Inflammatory macrophage (primary cell): ENCODE measurements at places on chromosomes 11 and 22.

GRCh38 chr11:2012440-2012839 lies 14.8 kb upstream of the H19 start:
- no peak for DNase-seq

GRCh38 chr11:72704783-72705265 lies 30.6 kb upstream of the PDE2A start:
- no peak for DNase-seq

GRCh38 chr11:119640541-119640940 lies 88.5 kb downstream of the NECTIN1 start:
- DNase-seq = peak; percentile 25

GRCh38 chr11:73155102-73155501 lies 13.0 kb upstream of the FCHSD2 start:
- DNase-seq = no peak

DNA sequence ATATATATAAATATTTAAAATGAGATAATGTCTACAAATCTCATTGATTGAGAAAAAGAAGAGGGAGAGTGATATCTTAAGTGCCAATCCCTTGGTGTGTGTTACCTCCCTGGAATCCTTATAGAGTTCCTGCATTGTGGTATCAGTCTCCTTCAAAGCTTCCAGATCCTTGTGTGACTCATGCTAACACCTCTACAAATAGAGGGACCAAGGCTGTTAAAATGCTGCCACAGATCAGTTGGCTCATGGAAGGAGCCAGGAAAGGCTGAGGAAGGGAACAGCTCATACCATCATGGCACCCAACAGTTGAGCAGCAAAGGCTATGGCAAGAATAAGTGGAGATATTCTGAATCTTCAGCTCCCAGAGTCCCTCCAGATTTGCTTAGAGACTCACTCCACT lies 163.6 kb upstream of the ISX start:
- no peak for DNase-seq

GRCh38 chr11:66337103-66337899 lies 1.1 kb upstream of the RIN1 start:
- DNase-seq = no peak

DNA sequence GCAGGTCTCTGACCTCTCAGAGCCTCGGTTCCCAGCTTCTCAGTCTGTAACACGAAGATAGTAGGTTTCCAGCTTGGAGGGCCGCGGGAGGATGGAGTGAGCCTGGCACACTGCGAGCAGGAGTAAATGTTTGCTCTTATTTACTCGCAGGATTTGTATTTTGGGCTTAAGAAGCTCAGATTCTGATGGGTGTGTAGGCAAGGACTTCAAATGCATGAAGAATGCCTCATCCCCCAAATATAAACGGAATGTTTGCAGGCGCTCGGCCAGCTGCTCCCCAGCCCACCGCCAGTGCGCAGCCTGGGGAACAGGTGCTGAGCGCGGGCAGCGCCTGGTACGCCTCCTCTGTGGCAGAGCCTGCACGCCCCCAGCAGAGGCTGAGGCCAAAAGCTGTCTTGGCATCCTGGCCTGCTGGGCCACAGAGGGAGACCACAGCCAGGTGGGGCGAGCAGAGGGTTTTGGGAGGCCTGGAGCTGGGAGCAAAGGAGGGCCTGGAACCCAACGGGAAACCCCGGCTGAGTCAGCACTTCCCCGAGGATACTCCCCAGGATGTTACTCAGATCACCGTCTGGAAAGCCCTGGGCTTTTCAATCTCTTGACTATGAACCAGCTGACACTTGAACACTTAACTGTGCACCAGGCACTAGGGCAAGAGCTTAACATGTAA lies 9.4 kb downstream of the EHD1 start:
- no peak for DNase-seq

DNA sequence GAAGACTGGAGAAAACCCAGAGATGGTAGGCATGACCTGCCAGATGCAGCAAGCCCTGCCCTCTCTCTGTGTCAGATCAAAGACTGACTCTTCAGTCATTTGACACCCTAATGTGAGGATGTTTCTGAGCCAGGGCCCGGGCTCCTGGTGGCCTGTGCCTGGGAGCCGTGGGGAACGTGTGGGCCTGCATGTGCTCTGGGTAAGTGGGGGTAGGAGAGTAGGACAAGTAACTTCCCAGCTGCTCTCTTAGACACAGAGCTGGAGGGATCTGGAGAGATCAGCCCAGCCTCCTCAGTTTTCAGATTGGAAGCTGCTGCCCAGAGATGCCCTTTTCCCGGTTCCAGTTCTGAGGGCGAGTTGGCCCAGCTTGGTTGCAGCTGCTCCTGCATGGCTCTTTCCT lies 110.8 kb downstream of the TEAD1 start:
- DNase-seq = no peak

DNA sequence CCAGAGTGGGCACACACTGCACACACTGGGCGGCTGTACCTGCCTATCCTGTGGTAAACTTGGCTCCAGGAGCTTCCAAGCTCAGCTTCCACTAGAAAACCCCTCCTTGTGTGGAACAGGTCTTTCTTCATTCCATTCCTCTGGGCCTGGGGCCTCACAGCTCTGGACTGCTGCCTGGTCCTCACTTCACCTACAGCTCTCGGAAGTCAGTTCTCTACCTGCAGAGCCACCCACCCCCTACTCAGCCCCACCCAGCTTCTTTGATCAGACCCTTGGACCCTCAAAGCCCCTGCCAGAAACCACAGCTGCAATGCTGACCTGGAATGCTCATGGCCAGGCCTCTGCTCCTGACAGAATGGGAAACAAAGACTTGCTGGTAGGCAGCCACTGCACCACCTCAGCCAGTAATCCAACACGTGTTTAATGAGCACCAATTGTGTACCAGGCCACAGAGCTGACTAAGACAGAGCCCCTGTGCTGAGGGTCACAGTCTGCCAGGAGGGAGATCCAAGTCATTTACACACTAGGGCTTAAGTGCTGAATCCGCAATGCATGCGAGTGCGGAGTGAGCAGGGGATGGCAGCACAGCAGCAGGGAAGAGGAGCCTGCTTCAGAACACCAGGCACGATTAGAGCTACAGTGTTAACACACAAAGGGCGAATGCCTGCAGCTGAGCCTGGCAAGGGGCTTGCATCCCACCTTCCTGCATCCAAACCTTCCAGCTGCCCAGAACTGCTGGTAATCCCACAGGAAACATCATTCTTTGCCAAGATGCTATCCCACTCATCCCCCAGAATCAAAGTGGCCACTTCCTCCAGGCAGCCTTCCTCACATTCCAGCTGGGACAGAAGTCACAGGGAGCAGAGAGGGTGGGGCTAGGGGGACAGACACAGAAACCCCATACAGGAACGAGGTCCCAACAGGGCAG lies 4.6 kb downstream of the GNB1L start:
- no peak for DNase-seq

DNA sequence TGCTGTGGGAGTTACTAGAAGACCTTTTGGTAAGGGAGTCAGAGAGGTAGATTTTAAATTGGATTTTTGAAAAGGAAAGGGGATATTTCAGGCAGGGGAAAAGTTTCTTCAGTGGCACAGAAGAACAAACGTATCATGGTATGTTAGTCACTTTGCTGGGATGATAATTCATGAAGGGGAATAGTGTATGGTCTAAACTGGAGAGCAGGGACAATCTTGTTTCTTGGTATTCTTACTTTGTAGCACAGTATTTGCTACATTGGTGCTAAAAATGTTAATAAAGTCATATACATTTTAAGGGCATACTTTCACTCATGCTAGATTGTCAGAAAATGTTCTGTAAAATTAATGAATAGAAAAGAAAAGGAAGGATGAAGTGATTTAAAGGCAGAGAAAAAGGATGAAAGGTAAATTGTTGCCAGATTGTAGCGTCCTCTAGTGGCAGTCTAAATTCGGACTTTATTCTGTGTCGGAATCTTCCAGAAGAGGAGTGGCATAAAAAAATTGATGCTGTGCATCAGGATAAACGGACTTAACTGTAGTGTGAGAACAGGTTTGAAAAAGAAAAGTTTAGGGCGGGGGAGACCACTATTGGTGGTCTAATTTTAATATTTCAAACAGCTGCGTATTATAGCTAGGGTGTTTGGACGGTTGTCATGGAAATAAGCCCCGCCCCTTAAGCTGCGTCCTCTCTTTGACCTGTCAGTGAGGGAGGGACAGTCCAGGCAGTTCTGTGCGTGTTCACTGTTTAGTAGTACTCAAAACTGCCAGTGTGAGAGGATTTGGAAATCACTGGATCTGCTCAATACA lies at the start of gene BCO2:
BCO2 (plus strand) TSS at position 724 of the 810 bp plus-strand sequence. CDS start 90 bp downstream, outside the sequence.
- peak; percentile 78 for DNase-seq

DNA sequence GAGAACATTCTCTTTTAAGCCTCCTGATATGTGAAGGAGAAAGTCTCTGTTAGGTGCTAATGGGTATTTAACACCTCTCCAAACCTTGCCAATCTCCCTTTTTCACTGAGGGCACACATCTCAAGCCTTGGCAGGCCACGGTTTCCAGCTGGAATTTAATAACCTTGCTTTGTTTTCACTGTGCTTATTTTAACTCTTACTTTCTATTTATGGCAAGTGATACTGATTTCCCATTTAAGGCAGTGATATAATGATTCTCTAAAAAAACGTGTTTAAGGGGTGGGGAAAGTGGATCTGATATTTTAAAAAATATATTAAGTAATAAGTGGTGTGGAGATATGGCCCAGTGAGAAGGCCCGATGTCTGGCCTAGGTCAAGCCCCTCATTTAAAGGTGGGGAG lies 1.1 kb upstream of the RASD2 start:
- no peak for DNase-seq

GRCh38 chr11:107777110-107777509 lies 65.3 kb upstream of the SLN start:
- no peak for DNase-seq

DNA sequence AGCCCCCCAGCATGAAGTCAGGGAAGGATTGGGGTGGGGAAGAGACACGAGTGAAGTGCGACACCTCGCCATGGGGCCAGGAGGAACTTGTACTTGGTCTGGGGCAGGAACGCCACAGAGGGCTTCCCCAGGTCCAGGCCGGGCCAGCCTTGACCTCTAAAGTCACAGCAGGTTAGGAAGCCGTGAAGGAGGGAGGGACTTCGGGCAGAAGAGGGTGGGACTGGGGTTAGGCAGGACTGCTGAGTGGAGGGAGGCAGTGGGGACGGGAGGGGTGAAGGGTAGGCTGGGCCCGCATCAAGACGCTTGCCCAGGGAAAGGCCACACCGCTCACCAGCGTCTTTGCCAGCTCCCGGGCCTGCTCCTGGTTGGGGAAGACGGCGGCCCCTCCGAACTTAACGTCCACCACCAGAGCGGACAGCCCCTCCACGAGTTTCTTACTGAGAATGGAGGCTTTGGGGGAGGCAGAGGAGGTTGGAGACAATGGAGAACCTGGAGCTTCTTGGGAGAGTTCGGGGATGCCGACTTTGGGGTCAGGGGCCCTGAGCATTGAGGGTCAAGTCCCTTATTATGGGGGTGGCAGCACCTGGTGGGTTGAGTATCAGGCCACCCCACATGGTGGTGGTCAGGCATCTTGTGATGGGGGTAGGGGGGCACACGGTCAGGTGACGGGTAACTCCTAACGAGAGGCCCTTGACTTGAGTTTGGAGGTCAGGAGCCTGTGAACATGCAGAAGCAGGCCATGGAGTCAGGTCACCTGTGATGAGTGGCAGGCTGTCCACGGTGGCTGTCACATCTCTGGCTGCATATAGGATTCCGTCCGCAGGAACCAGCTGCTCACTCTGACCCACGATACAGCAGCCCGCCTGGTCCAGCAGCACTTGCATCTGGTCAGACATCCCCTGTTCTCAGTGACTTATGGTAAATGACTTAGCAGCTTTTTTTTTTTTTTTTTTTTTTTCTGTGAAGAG lies 1.7 kb upstream of the SCO2 start:
- DNase-seq = peak; percentile 76

GRCh38 chr22:47629273-47629711 lies 866.8 kb downstream of the TBC1D22A start:
- DNase-seq = no peak

GRCh38 chr11:1057806-1058205 lies 16.9 kb upstream of the MUC2 start:
- DNase-seq = no peak

GRCh38 chr11:69053546-69054396 lies 5.0 kb downstream of the TPCN2 start:
- no peak for DNase-seq

GRCh38 chr11:61919705-61920631 lies 2.6 kb upstream of the RAB3IL1 start:
- DNase-seq = no peak

DNA sequence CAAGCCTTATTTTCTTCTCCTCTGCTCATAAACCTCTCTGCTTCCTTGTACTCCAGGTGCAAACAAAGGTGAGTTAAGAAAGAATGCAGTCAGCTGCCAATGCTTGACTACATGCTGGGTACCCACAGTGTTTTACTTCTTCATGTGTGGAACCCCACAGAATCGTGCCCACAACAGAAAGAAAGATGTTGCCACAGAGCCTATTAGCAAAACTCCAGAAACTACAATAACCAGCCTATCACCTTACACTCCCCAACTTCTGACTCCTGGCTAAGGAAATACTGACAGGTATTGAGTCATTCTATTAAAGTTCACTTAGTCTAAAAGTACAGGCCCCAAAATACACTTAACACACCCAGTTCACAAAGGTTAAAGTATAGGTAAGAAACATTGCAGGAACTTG lies 56.9 kb upstream of the CCDC89 start:
- DNase-seq = no peak

DNA sequence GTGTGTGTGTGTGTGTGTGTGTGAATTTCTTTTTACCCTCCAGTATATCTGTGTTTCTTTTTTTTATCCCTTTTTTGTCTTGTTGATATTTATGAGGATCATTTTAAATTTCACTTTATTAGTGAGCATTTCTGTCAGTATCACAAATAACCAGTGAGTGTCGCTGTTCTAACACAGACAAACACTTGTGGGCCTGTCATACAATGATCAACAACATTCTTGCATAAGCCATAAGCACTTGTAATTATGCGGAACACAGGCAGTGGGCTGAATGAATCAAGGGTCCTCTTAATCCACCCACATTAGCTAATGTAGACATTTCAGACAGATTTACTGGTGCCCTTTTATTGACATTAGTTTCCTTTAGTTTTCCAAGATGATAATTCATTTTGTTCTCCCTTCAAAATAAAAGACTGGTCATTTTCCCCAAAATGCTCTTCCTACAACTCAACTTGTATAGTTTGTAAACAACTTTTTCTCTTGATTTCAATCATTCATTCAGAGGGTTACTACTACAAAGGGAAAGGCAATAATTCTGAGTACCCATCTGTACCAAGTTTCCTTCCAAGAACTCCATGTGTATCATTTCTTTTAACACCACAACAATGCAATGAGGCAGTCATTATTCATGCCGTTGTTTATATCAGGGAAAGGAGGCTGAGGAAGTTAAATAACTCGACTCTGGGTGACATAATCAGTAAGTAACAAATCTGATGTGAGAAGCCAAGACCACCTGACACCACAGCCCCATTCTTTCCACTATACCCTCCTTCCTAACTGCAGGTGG lies 34.5 kb upstream of the ANO3 start:
- peak; percentile 49 for DNase-seq

DNA sequence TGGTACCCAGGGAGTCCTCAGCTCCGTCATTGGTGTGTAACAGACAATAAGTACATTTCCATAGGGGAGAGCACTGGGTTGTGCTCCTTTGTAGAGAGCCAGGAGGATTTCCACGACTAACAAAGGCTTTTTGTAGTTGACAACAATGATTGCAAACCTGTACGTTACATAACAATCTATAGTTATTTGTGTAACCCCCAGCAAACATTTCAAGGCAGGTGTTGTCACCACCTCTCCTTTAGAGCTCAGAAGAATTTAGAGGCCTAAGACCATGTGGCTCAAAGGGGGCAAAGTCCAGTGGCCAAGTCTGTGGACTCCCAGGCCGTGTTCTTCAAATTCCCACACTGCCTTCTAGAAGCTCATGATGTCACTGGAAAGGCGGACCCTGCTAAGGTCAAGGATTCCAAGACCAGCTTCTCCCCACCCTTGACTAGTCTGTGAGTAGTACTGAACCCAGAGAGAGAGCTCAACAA lies 15.8 kb downstream of the RPL27A start:
- DNase-seq = no peak

GRCh38 chr11:72924568-72925190 lies 110.5 kb downstream of the ATG16L2 start:
- DNase-seq = peak; percentile 71
